ENCODE measurements at places on chromosomes 1 and 21.

GRCh38 chr1:86362807-86363206, 33.3 kb downstream of the ODF2L start:
- no peak for DNase-seq

- DNase-seq, result no peak
These were observed 16.5 kb downstream of the FAAP20 start for GRCh38 chr1:2177946-2178538.

GRCh38 chr1:22778862-22779520, 68.4 kb downstream of the EPHB2 start:
- no peak for DNase-seq

- DNase-seq, result no peak
These were observed 42.5 kb upstream of the MTF1 start for GRCh38 chr1:37901893-37902225.

GRCh38 chr21:17497316-17497715, 15.5 kb upstream of the CXADR start:
- no peak for DNase-seq

DNA sequence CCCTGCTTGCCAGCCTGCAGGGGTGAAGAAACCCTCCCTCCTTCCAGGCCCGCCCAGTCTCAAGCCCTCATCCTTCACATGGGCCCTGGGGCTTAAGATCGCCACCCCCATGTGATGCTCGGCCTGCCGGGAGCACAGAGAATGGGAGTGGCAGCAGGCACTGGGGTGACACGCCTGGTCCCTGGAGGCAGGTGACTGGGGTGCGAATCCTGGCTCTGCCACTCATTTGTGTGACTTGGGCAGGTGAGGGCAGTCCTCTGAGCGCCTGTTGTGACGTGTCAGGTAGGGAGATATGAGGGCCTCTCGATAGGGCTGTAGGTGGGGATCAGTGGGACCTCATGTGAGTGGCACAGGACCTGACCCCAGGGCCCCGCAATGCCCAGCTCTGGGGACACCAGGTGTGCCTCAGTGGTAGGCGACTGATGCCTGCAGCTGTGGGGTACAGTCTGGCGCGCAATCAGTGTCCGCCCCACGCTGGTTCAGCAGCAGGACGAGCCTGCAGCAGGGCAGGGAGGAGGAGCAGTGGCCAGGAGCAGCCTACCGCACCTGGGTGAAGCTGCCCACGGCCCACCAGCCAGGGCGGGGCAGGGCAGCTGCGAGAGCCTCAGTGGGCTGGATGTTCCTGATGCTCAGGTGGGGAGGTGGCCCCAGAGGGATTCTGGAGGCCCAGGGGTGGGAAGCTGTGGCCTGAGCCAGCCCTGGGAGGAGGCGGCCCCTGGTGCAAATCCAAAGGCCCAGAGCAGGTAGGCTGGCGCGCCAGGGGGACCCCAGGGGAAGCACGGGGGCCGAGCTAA, 6.2 kb downstream of the SH2D5 start:
- no peak for DNase-seq

GRCh38 chr1:84724128-84724860, 34.0 kb upstream of the SSX2IP start:
- DNase-seq, result no peak

Measured in body of pancreas (tissue), 4 donors.